Ovary (tissue), 10 donors: ENCODE measurements at places on chromosomes 2 and 18. TPM values are rescaled to one million over a fixed set of nuclear protein-coding genes. Genes with fewer than 3 reads are reported as not detected.

LYG2 gene
- total RNA-seq, result not detected

FAM228A gene
- 1.9 TPM for total RNA-seq

- no peak for DNase-seq
Measured at GRCh38 chr2:217076657-217077232, 216.9 kb upstream of the TNP1 start.

DNA sequence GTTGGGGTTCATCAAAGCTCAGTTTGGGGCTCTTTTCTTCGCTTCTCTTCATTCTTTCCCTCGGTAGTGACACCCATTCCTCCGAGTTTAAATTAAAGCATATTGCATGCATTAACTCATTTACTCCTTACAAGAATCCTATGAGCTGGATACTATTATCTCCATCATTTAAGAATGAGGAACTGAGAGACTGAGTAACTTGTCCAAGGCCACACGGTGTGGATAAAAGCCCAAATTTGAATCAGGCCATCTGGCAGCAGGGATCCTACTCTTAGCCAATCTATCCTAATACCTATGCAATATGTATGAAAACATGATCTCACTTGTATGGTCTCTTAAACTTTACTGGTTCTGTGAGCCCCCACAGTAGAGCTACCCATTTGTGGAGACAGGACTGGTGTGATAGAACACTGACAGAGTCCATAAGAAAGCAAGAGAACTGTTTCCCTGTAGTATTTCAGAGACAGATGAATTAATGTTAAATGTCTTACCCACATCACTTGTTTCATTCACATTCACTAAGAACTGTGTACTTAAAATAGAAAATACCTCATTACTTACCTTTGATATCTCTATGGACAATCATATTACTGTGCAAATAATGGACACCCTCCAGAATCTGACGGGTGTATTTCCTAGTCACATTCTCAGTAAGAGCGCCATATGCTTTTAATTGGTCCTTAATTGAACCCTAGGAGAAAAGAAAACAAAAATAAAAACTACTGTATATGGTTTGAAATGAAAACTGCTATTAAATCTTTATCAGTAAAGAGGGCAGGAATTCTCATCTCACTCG lies 20.4 kb upstream of the ERCC3 start:
- DNase-seq, result no peak

GAD1 gene
- 0.28 TPM for total RNA-seq

DNA sequence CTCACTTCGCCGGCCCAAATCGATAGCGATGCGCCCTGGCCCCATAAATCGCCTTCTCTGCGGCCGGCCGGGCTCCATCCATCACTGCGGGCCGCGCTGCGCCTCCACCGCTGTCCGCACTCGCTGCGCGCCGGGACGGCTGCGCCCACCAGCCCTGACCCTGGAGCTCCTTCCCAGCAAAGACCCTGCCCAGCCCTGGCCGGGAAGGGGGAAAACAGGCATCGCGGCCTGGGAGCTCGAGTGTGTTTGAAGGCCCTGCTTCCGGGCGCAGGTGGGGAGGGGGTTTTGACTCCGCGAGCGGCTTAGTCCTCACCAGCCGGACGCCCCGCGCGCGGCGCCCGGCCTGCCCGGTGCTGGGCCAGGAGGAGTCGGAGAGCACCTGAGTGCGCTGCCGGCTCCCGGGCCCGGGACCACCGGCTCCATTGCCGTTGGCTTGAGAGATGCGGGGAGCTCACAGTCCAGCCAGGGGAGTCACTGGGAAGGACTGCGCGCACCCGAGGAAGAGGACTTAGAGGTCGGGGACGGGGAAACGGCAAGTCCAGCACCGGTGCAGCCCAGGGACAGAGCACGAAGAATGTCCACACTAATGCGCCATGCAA lies 1.1 kb downstream of the PAX8 start:
- no peak for DNase-seq
